ENCODE measurements at places on chromosomes 5 and 9.

- no peak for DNase-seq
Observed at GRCh38 chr5:174796711-174797192, 72.4 kb downstream of the MSX2 start.

DNA sequence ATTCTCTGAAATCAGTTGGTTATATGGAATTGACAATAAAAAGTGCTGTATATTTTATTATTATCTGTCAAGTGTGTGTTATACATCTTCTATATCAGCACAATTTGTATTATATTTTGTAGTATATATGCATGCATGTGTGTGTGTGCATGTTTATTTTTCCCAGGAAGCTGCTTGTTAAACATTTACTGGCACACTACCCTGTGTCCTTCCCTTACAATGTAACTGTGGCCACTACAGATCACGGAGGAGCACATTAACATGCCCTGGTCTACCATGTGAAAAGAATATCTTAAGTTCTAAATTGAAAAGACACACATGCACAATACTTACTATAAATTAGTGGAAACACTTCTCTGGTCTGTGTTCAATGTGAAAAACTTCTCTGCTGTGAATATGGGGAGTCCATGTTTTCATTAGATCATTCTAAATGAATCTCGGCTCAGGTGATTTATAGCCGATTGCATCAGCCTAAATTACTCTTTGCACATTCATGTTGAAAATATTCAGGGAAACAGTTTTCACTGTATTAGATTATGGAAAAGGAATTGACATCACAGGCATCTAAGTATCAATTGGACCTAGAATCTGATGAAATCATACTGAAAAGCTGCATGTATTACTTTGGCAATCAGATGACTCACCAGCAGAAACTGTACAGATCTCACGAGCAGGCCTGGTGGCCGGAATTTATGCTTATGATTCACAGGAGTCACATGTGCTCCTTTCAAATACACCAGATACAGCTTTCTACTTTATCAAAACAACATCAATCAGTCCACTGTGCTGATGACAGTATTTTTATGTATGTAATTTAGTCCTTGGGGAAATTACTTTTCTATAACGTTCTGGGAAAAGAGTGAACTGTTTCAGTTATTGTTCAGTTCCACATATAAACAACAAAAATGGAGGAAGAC lies 39.4 kb downstream of the LURAP1L start:
- peak; percentile 100 for DNase-seq

DNA sequence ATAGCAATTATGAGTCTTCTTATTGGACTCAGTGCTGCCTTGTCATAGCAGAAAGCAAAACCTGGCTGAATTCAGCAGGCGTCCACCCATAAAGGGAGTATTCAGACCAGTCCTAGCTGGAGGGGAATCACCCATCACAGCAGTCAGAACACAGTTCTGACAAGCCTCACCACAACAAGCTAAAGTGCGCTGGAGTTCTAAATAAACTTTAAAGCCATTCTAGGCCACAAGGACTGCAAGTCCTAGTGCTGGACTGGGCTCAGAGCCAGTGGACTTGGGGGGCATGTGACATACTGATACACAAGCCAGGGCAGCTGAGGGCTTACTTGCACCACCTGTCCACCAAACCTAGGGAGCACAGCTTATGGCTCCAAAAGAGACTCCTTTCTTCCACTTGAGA lies 115.3 kb upstream of the PCSK5 start:
- DNase-seq = no peak

- no peak for DNase-seq
Observed at GRCh38 chr9:13437866-13438265, 158.4 kb upstream of the MPDZ start.

GRCh38 chr9:135797507-135798262 lies 95.7 kb downstream of the KCNT1 start:
- peak; percentile 31 for DNase-seq

DNA sequence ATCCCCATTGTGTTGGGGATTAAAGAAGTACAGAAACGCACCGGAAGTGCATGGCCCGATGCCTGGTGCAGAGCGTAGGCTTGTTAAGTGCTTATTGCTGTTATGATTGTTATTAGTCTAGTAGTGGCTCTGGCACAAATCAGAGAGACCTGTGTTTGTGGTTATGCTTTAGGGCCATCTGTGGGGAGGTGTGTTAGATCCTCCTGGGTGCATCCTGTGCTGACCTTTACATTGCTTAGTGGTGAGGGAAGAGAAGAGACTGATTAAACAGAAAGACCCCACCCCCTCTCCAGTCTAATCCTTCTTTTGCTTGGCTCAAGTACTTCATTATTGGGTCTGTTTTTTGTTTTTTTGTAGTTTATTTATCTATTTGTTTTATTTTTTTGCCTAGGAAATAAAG lies 112.7 kb upstream of the SPRY4 start:
- no peak for DNase-seq

DNA sequence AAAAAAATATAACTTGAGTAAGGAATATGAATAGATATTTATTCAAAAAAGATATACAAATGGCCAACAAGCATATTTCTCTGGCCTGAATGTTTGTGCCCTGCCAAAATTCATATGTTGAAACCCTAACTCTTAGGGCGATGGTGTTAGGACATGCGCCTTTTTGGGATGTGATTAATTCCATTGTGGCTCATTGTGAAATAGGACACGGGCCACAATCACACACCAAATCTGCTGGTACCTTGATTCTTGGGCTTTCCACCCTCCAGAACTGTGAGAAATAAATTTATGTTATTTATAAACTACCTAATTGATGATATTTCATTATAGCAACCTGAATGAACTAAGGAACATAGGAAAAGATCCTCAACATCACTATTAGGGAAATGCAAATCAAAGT lies 5.7 kb upstream of the IFNA21 start:
- no peak for DNase-seq

DNA sequence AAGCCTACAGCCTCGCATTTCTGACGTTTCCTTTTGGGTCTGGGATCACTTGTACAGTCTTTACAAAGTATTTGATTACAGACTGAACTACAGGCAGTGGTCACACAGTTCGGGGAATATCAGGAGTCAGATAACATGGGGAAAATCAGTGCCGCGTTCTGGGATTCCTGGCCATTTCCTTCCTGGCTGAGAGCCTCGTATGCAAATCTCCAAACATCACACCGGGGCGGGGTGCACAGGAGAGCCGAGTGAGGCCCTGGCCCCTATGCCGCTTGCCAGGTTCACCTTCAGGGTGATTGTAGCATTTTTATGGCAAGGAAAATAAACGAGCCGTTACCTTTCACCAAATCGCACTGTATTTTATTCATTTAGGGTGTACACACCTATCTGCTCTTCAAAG lies 29.6 kb upstream of the SLC9A3 start:
- no peak for DNase-seq

DNA sequence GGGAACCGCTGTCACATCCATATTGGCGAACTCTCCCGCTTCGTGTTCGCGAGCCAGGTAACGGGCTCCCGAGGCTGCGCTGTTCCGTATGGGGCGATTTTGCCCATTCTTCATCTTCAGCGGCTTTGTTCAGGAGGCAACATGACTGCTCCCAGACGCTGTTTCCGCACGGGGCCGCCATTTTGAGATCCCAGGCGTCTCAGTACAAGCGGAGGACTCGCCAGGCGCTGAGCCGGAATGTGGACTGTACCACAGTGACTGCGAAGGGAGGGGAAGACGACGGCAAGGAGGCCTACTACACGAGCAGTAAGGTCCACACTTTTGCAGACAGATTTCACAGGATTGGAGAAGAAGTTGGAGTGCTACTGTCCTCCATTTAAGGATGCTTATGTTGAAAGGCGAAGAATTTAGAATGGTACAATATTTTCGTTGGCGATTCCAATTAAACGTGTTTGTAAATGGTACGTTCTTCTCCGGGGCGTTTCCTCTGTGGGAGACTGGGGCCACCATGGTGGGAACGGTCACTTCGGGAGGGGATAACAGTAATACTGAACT lies 41.6 kb upstream of the ZNF300 start:
- peak; percentile 90 for DNase-seq

- DNase-seq = no peak
Observed at GRCh38 chr5:14295610-14296009, 152.5 kb downstream of the TRIO start.

GRCh38 chr5:149881874-149882273 lies 62.7 kb downstream of the PDE6A start:
- no peak for DNase-seq

- no peak for DNase-seq
Observed at GRCh38 chr9:88996046-88996920, 5.0 kb downstream of the S1PR3 start.

DNA sequence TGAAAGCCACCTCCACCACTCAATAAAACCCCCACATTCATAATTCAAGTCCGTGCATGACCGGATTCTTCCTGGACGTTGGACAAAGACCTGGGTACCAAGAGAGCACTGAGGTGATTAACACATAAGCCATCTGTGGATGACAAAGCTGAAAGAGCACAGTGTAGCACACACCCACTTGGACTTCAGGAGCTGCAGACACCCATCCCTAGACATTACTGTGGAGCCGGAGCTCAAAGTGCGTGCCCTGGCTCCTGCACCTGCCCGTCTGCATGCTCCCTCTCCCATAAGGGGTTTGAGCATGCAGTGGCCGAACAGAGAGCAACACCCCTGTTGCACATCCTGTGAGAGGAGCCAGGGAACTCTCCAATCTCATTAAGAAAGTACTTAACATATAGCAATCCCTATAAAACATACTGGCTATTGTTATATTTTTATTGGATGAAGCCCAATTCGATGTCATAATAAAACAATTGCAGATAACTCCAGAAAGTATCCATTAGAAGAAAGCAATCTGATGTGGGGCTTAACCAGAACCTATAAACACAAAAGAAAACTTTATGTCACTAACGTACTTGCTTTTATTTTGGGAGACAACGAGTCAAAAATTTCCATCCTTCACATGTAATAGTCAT lies 1174.2 kb upstream of the C9orf72 start:
- DNase-seq = no peak

DNA sequence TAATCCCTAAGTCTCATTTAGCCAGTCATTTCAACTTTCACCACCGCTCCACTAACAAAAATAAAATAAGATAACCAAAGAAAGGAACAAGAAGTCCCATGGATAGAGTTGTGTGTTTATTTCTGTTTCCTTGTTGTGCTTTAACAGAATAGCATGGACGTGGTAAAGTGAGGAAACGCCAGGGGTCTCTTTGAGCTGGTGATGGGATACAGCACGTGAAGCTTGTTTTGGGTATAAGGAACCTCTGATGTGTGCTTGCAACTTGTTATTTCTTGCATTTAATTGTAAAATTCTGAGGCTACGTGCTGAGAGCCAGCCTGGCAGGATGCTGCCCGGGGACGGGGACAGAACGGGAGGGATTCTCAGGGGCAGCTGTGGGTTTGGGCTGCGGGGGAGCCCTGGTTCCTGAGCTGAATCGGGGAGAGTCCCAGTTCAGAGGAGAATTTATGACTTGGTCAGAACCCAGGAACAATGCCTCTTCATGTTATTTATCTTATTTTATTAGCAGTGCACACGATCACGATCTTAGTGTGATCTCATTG lies 63.4 kb downstream of the ANKRD33B start:
- DNase-seq = no peak

- DNase-seq = peak; percentile 72
Observed at GRCh38 chr9:133356391-133357091, at the start of the genes SURF1 and SURF2. Gene SURF1 (minus strand): TSS chr9:133356487. CDS start chr9:133356453, 34 bp downstream. Gene SURF2 (plus strand): TSS chr9:133356550. CDS start chr9:133356593, 43 bp downstream.

DNA sequence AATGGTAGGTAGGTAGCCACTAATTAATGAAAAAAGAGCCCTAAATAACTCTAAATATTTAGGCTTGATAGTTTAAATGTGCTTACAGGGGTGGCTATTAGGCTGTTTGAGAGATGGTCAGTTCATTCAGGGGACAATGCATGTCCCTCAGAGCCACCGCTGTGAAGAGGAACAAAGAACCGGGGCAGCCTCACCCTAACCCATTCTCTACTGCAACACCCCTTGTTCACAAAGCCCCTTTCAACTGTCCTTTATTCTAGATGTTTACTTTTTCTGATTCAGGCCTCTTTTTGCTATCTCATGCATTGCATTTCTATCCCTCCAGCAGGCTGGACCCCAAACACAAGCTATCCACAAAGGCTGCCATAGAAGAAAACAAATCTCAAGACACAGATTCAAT lies 906.7 kb downstream of the NR2F1-AS1 start:
- no peak for DNase-seq

- DNase-seq = peak; percentile 46
Observed at GRCh38 chr9:114720086-114720676, 38.2 kb upstream of the TEX48 start.

GRCh38 chr5:72074251-72074650 lies 33.0 kb upstream of the MAP1B start:
- no peak for DNase-seq

- DNase-seq = peak; percentile 86
Observed at GRCh38 chr9:21688108-21689102, 114.0 kb upstream of the MTAP start.

- DNase-seq = no peak
Observed at GRCh38 chr5:22033066-22033465, 820.1 kb downstream of the CDH12 start.
